ENCODE measurements at places on chromosomes 2 and 18.

GRCh38 chr2:70425682-70426301 lies 123.9 kb upstream of the FAM136A start:
- DNase-seq, result no peak

DNA sequence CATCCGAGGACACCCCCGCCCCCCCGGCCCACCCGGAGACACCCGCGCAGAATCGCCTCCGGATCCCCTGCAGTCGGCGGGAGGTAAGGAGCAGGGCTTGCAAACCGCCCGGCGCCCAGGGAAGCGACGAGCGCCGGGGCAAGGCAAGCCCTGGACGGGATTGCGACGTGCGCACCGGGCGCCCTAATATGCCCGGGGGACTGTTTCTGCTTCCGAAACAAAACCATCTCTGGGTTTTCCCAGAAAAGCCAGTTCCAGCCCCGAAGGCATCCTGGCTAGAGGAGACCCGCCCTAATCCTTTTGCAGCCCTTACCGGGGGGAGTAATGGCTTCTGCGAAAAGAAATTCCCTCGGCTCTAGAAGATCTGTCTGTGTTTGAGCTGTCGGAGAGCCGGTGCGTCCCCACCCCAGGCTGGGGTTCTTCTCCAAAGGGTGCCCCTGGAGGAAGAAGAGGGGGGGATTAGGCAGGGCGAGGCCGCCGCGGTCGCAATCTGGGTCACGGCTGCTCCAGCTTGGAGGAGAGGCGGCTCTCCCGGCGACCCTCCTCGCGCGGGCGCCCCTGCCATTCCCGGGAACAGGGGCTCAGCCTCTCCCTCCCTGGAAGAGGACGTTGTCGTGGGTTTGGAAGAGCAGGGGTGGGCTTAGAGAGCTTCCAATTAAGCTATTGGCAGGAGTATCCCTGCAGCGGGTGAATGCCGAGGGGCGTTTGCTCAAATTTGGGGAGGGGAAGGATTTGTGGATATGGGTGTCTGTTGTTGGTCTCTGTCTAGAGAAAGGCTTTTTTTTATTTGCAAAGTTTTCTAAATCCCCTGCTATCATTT lies 521 bp downstream of the MYCN start:
- DNase-seq, result no peak

DNA sequence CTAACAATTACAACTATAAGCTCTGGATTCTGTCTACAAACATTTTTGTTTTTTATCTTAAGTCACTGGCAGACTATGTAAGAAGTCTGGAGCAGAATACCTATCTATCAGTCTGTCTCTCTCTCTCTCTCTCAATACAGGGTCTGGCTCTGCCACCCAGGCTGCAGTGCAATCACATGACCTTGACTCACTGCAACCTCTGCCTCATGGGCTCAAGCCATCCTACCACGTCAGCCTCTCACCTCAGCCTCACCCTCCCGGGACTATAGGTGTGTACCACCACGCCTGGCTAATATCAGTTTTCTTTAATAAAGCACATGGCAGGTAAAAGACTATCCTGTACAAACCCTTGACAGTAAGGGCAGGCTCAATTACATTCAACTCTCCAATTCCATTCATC lies 96.9 kb downstream of the OSBPL1A start:
- DNase-seq, result no peak

DNA sequence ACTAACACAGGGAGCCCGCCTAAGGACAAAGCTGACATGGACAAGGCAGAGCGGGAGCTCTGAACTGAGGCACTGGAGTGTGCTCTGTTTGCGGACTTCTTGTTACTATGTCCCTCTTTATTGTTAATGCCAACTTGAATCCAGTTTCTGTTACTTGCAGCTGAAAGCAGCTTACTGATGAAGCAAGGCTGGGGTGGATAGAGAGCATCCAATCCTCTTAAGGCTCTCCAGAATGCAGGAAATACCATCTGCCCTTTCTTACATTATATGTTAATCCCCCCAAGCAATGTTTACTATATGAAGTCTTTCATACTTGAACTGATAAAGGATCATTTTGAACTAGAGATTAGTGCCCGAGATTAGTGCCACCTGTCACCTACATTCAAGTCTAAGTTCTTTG lies 9.4 kb downstream of the FAM210A start:
- no peak for DNase-seq

DNA sequence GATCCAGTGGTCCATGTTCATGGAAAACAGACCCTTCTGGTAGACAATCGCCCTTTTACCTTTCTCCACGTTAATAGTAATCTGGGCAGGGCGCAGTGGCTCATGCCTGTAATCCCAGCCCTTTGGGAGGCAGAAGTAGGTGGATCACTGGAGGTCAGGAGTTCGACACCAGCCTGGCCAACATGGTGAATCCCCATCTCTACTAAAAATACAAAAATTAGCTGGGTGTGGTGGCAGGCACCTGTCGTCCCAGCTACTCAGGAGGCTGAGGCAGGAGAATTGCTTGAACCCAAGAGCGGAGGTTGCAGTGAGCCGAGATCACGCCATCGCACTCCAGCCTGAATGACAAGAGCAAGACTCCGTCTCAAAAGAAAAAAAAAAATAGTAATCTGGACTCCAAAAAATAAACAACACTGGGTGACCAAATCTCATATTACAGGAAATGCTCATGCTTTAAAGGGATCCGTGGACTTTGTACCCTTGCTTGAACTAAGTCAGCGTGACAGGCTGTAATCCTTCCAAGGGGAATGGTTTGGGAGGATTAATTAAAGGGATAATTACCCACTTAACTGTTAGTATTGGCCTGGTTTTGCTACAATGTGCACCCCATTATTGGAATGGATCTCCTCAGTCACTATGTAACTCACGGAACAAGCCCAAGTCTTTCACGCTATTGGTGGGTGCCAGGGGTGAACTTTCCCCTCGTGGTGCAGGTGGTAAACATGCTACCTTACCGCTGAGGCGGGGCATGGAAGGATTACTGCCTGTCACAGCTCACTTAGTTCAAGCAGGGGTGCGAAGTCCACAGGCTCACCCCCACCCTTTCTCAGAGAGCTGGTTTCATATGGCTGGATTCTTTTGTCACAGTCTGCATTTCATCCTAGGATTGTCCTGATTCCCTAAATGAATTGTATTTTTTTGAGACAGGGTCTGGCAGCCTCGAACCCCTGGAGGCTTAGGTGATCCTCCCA lies 36.7 kb downstream of the PROC start:
- no peak for DNase-seq

GRCh38 chr2:229153951-229154350 lies 117.1 kb downstream of the PID1 start:
- DNase-seq, result no peak

DNA sequence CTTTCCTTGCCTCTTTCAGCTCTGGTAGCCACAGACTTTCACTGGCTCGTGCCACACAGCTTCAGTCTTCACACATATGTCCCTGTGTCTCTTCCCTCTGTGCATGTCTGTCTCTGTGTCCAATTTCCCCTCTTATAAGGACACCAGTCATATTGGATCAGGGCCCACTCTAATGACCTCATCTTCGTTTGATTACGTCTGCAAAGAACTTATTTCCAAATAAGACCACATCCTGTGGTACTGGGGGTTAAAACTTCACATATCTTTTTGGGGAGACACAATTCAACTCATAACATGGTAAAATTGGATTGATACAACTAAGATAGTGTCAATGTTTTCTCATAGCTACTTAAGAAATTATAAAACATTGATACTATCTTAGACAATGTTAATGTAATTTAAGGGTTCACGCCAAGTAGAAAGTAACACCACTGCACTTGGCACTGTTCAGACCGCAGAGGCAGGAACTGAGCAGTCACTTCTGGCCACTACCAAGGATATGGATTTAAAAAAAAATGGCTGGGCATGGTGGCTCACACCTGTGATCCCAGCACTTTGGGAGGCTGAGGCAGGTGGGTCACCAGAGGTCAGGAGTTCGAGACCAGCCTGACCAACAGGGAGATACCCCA lies 119.6 kb upstream of the EPAS1 start:
- no peak for DNase-seq

DNA sequence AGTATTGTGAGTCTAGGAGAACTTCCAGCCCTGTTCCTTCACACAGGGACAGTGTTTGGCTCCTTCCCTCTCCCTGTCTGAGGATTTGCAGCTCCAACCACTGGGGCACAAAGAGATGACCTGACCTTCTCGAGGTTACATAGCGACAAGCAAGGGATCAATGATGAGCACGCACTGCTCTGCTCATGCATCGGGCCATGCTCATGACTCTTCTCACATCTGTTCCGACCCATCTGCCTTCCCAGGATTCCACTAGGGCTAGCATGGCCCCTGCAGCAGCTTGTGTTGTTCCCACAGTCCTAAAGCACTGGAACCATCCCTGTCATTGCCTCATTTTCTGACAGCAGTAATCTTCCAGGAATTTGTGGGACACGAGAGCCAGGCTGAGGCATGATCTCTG lies 78.8 kb upstream of the ARHGAP28 start:
- no peak for DNase-seq
